ENCODE measurements at places on chromosomes 7 and 10. TPM values are rescaled to one million over a fixed set of nuclear protein-coding genes. Genes with fewer than 3 reads are reported as not detected.

The MKX gene
- 0.28 TPM for total RNA-seq

The GPR15LG gene
- not detected for total RNA-seq

DNA sequence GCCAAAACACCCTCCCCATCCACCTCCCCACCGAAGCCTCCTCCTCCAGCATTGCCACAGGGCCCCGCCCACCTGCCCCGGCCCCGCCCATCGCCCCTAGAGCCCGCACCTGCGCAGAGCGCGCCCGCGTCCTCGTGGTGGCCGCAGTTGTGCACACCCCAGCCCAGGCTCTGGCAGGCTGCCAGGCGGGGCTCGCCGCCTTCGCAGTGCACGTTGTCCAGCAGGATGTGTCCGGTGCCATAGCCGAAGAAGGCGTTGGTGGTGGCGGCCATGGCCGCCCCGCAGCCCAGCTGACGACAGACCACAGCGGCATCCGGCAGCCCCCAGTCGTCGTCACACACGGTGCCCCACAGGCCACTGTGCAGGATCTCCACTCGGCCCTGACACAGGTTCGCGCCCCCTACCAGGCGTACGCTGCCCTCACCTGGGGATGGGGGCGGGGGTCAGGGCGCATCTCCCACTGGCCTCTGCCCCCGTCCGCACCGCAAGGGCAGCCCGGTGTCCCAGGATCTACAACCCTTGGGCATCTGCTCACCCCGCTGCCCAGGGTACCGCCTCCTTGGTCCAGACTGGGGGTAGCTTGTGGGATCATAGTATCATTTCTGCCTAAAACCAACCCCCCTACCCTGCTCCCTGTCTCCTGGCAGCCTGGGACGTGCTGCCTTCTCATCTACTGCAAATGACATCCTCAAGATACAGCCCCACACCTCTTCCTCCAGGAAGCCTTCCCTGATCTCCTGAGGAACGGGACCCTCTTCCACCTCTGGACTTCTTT is 11.9 kb downstream of the SSC4D start:
- peaks cover 12% of the 10 kb centered on the region for H3K4me1 ChIP-seq
- no peak overlapping the region for H3K27ac ChIP-seq
- no peaks in the 10 kb centered on the region for H3K27me3 ChIP-seq

The PLCE1 gene
- 4.5 TPM for total RNA-seq

DNA sequence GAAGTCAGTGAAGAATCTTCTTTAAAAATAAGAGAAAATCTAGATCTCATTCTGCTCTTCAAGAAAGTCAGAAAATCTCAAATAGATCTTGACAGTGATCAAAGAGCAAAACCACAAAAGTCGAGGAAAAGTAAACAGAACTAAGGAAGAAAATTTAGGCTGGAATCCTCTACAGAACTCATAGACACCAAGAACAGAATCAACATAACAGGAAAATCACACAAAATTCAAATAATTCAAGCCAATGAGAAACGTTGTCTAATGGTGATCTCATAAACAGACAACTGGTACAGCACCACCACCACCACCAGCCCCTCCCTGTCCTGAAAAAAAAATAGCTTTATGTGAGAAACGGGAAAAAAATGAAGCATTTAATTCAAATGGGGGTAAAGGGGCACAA is 6.9 kb downstream of the ITGB1 start:
- H3K4me1 ChIP-seq, result peaks cover 22% of the 10 kb centered on the region
- peak overlapping the region; percentile 27 for H3K4me3 ChIP-seq
- H3K27me3 ChIP-seq, result no peaks in the 10 kb centered on the region
- no peak for DNase-seq
- peaks cover 7% of the 10 kb centered on the region for H3K36me3 ChIP-seq

- no peaks in the 10 kb centered on the region for H3K27me3 ChIP-seq
- no peaks in the 10 kb centered on the region for H3K36me3 ChIP-seq
- no peak overlapping the region for H3K27ac ChIP-seq
- DNase-seq, result no peak
Observed at GRCh38 chr7:21251151-21251800, 176.6 kb upstream of the SP4 start.

The CLCN1 gene
- total RNA-seq, result not detected

The MMP21 gene
- total RNA-seq, result not detected

- peak; percentile 31 for DNase-seq
- H3K4me3 ChIP-seq, result no peak overlapping the region
- H3K36me3 ChIP-seq, result no peaks in the 10 kb centered on the region
- H3K27me3 ChIP-seq, result no peaks in the 10 kb centered on the region
Observed at GRCh38 chr7:42156291-42156865, 80.6 kb downstream of the GLI3 start.

- no peak overlapping the region for H3K27ac ChIP-seq
- no peaks in the 10 kb centered on the region for H3K4me1 ChIP-seq
- no peaks in the 10 kb centered on the region for H3K27me3 ChIP-seq
- DNase-seq, result no peak
Observed at GRCh38 chr10:66258693-66259092, 667.1 kb upstream of the LRRTM3 start.

DNA sequence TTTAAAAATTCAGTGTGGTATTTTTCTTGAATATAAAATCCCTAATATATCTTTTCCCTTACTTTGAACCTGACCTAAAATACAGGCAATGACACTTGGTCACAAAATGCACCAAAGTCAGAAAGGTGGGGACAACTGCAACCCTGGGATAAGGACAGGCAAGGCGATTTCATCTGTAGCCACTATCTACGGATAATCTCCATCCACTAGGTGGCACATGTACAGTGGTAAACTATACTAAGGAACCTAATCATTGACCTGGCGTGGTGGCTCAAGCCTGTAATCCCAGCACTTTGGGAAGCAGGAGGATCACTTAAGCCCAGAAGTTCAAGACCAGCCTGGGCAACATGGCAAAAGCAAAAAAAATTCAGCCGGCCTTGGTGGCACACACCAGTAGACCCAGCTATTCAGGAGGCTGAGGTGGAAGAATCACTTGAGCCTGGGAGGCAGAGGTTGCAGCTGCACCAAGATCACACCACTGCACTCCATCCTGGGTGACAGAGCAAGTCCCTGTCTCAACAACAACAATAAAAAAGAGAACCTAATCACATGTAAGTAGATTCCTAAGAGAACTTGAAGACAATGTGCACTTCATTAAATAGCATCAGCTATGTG is 98.9 kb downstream of the KMT2C start:
- DNase-seq, result peak; percentile 48
- no peak overlapping the region for H3K27ac ChIP-seq
- peaks cover 2% of the 10 kb centered on the region for H3K4me1 ChIP-seq
- H3K27me3 ChIP-seq, result no peaks in the 10 kb centered on the region
- H3K36me3 ChIP-seq, result no peaks in the 10 kb centered on the region
- H3K4me3 ChIP-seq, result no peak overlapping the region

DNA sequence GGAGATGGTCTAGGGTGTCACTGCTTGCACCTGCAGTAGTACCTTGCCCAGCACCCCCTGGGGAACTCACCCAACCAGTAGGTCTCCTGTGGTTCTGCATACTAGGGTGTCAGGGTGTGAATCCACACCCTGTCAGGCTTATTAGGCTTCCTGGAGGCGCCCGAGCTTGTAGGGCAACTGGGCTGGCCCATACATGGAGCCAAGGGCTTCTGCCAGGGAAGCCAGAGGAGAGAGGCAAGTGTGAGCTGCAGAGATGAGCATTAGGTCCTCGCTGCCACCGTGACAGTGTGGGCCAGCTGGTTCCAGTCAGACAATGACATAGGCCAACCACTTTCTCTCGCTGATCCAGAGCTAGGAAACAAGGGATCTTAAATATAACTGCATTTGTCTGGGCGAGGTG is 11.2 kb downstream of the MXI1 start:
- no peak for DNase-seq
- H3K27ac ChIP-seq, result no peak overlapping the region
- H3K36me3 ChIP-seq, result no peaks in the 10 kb centered on the region
- H3K4me1 ChIP-seq, result peaks cover 27% of the 10 kb centered on the region

- no peak overlapping the region for H3K27ac ChIP-seq
- no peaks in the 10 kb centered on the region for H3K27me3 ChIP-seq
- no peak overlapping the region for H3K4me3 ChIP-seq
- H3K36me3 ChIP-seq, result peaks cover 14% of the 10 kb centered on the region
- H3K4me1 ChIP-seq, result no peaks in the 10 kb centered on the region
Observed at GRCh38 chr7:141654551-141654950, 47.4 kb downstream of the DENND11 start.

The AGAP4 gene
- total RNA-seq, result 1.8 TPM

DNA sequence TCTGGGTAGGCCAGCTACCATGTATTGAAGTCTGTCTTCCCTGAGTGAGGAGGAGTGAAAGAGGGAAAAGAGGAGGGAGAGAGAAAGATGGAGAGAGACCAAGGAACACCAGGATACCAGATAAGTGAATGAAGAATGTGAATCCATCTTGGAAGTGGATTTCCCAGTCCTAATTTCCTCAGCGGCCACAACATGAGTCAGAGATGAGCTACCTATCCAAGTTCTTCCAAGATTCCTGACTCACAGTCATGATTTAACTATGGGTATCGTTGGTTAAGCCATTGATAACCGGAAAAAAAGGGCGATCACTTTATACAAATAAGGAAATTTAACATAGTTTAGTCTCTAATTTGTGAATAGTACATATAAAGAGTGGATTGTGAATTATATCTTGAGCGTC is 561.8 kb downstream of the ATRNL1 start:
- H3K4me1 ChIP-seq, result no peaks in the 10 kb centered on the region
- no peak overlapping the region for H3K4me3 ChIP-seq
- no peak overlapping the region for H3K27ac ChIP-seq
- no peaks in the 10 kb centered on the region for H3K27me3 ChIP-seq

GRCh38 chr7:142636751-142637150 is 112.5 kb upstream of the PRSS1 start:
- H3K4me1 ChIP-seq, result no peaks in the 10 kb centered on the region
- H3K27me3 ChIP-seq, result peaks cover 4% of the 10 kb centered on the region
- no peak overlapping the region for H3K27ac ChIP-seq
- no peak for DNase-seq
- no peak overlapping the region for H3K4me3 ChIP-seq

DNA sequence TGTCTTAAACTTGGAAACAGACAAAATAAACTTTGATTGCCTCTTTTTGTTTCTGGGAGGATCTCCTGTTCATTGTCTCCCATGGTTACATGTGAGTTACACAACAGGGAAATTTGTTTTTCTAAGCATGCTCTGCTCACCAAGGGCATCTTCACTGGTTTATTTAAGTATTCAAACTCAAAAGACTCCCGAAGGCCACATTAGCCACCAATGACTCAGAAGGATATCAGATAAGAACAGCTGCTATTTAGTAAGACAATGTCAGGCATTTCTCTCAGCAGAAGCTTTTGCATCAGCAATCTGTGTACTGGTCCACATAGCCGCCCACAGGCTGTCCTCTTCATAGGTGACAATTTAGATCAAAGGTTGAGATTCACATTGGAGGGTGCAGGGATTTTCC is 19.3 kb downstream of the OR6B1 start:
- H3K27me3 ChIP-seq, result peaks cover 2% of the 10 kb centered on the region
- no peaks in the 10 kb centered on the region for H3K4me1 ChIP-seq
- peak; percentile 91 for DNase-seq
- no peak overlapping the region for H3K4me3 ChIP-seq
- H3K36me3 ChIP-seq, result no peaks in the 10 kb centered on the region

DNA sequence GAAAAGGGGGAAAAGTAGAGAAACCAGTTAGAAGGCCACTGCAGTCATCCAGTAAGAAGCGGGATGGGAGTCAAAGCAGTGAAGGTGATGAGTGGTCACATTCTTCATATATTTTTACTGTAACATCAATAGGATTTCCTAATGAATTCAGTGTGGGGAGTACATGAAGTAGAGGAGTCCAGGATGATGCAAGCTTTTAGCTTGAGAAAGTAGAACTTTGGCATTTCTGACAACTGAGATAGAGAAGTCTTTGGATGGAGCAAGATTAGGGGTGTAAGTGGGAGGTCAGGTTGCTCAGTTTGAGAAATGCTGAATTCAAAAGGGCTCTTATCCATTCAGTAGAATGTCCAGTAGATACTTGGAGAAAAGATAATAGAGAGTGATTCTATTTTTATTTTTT is 264.1 kb upstream of the DGKB start:
- no peaks in the 10 kb centered on the region for H3K27me3 ChIP-seq
- H3K4me3 ChIP-seq, result no peak overlapping the region
- no peaks in the 10 kb centered on the region for H3K4me1 ChIP-seq
- no peaks in the 10 kb centered on the region for H3K36me3 ChIP-seq
- no peak for DNase-seq
- no peak overlapping the region for H3K27ac ChIP-seq

DNA sequence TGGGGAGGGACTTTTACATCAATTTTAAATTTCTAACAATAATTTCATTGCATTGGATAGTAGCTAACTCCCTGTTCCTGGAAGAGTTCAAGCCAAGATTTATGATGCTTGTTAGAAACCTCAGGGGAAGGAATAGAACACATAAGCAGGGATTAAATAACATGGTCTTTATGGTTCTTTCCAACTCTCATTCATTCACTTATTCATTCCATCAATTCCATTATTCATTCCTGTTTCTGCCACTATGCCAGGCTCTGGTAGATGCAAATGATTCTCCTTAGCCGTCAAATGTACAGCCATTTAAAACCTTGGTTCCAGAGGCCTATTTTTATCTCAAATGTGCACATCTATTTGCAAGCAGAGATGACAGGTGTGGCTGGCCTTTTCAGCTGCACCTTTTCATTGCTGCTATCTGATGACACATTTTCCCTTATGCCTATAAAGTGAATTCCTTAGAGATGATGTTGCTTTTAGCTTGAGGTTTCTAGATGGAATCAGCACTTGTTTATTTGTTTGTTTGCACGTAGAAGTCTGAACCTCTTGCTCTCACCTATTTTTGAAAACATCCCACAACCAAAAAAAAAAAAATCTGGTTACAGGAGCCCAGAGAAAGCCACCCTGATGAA is 205.7 kb upstream of the IGFBP3 start:
- no peaks in the 10 kb centered on the region for H3K27me3 ChIP-seq
- H3K4me3 ChIP-seq, result no peak overlapping the region

- H3K27me3 ChIP-seq, result no peaks in the 10 kb centered on the region
- DNase-seq, result no peak
- H3K4me1 ChIP-seq, result peaks cover 15% of the 10 kb centered on the region
- no peak overlapping the region for H3K4me3 ChIP-seq
- peaks cover 1% of the 10 kb centered on the region for H3K36me3 ChIP-seq
Observed at GRCh38 chr10:22599636-22600228, 114.6 kb downstream of the PIP4K2A start.

DNA sequence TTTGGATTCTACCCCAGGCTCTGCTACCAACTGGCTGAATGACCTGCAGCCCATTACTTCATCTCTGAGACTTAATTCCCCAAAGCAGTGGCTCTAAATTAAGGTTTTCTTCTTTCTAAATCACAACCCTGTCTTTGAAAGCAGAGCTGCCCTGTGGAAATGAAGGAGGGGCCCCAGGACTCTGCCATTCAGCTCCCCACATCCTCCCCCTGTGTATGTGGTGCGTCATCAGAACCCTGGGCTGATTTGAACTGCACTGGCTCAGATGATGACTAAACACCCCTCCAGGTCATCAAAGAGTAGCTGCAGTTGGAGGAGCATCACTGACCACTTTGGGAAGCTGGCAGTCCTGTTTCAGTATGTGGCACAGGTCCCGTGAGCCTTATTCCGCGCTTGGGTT is 46.6 kb downstream of the BPGM start:
- peak; percentile 96 for DNase-seq
- no peaks in the 10 kb centered on the region for H3K27me3 ChIP-seq
- H3K36me3 ChIP-seq, result no peaks in the 10 kb centered on the region

The NXPH1 gene
- not detected for total RNA-seq

GRCh38 chr10:50620899-50621298 is 2.9 kb downstream of the SGMS1 start:
- H3K27ac ChIP-seq, result no peak overlapping the region
- H3K4me1 ChIP-seq, result peaks cover 2% of the 10 kb centered on the region
- no peaks in the 10 kb centered on the region for H3K27me3 ChIP-seq
- H3K36me3 ChIP-seq, result no peaks in the 10 kb centered on the region
- no peak for DNase-seq

- no peak for DNase-seq
- no peaks in the 10 kb centered on the region for H3K4me1 ChIP-seq
- no peaks in the 10 kb centered on the region for H3K36me3 ChIP-seq
- H3K27me3 ChIP-seq, result peaks cover 37% of the 10 kb centered on the region
- no peak overlapping the region for H3K27ac ChIP-seq
Observed at GRCh38 chr10:13542533-13542932, 13.7 kb upstream of the BEND7 start.

All from IMR-90 (cell line).